Effector CD4-positive, alpha-beta T cell (primary cell): ENCODE measurements at places on chromosomes 11 and 22.
A peak's percentile ranks its signal among the peaks of the same experiment; 100 is the strongest.

GRCh38 chr11:101082813-101083212 lies 46.8 kb downstream of the PGR start:
- DNase-seq = no peak

DNA sequence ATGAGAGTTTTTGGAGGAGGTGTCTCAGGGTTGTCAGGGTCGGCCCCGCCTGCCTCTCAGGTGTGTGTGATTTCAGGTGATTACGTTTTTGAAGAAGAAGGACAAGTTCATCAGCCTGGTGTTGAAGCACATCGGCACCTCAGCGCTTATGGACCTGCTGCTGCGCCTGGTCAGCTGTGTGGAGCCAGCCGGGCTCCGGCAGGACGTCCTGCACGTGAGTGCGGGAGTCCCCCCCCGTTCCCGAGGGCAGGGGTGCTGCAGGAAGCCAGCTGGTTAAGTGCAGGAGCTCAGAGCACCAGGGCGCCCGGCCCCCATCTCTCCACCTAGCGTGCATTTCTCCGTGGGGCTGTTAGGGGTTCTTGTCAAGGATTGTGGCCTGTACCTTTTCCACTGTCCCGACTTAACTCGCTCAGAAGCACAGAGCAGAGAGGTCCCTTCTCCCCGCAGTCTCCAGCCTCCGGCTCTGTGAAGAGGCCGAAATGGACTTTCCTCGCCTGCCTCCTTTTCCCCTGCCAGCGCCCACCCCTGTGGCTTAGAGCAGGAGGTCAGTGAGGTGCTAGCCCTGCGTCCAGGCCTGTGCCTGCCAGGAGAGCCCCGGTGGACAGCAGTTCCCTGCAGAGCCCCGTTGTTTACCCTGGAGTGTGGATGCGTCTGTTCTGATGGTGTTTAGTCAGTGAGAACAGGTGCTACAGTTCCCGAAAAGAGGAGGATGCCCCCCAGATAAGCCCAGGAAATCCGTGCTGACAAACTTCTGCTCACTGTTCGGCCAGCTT lies 60.2 kb downstream of the SBF1 start:
- no peak for DNase-seq

DNA sequence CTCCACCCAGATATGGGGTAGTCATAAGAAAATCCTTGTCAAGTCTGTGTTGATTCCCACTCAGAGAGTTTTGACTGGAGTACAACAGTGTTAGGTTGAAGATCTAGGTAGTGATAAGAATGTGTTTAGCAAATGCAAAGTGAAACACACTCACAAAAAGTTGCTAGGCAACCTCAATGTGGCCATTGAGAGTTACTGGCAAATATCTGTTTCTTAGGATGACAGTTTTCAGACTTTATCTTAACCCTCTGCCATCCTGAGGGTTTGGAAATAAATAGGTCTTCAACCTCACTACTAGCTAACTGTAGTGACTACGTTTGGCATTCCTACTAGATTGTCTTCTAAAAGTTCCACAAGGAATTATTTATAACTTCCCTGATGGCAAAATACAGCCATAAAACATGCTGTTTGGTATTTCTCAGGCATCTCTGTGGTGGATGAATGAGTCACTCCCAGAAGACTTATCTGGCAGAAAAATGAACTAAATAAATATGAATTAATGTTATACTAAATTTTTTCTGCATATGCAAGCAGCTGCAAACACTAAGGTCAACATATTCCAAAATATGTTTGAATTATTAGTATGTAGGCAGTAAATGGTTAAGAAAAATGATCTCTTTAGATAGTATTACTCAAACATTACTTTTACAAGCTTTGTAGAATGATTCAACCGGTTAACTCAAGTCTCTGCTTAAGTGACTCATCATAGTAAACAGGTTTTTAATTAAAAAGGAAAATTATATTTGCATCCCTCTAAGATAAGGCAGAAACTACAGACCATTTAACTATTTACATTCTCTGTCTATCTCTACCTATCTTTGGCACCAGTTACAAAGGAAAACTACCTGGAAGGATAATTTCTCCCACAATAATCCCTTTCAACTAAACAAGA lies 17.1 kb upstream of the SYTL2 start:
- DNase-seq = peak; percentile 14

DNA sequence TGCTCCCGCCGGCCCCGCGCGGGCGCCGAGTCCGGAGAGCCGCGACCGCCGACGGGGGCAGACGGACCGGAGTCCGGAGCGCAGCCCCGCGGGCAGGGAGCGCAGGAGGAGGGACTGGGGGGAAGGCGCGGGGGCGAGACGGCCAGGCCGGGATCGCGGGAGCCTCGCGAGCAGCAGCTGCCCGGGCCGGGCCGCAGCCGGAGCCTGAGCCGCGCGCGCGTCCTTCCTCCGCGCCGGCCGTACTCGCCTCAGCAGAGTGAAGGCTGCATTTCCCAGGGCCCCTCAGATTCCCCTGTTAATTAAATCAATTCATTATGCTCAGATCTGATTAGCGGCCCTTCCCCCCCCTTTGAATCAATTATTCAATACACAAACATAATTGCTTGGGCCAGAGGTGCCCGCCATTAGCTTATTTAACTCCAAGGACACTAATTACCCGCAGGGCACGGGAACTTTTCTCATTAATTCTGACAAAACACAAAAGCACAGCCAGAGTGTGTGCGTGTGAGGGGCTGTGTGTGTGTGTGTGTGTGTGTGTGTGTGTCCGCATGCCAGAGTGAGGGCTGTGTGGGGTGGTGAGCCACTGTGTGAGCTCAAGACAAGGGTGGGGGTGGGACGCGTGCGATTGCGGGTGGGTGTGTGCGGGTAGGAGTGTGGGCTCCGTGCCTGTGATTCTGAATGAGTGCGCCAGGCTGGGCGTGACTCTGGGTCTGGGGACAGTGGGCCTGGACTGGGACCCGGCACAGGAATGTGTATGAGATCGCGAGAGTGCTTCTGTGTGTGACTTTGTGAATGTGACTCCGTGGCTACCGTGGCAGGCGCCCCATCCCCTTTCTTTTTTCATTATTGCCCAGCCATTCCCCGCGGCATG lies 5.1 kb upstream of the LMO1 start:
- no peak for DNase-seq

GRCh38 chr11:114140826-114141225 lies 81.3 kb downstream of the ZBTB16 start:
- no peak for DNase-seq

DNA sequence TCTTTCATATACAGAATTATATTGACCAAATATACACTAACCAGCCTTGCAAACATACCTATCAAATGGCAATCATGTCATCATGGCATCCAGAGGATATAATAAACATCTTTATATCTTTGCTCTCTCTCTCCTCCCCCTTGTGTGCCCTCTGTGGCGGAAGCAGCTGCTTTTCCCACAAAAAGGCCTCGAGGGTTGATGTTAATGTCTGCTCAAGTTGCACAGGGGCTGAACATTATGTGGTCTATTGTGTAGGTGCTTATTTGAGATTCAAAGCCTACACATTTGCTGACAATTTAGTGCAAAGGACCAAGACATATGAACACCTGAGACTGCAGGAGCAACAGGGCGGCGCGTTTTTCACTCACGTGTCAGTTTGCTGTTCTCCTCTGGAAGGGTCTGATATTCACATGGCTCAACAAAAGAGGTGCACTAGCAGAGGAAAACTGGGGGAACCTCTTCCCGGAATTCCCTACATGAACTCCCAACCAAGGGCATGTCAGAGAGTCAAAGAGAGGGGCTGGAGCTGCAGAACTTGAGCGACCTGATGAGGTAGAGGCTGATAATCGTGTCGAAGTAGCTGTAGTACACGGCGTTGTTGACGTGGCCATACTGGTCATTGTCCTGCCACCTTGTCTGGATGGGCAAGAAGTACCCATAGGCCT lies 138.8 kb downstream of the RCN1 start:
- no peak for DNase-seq

GRCh38 chr11:86812981-86813380 lies 12.6 kb downstream of the PRSS23 start:
- DNase-seq = no peak

- no peak for DNase-seq
Measured at GRCh38 chr22:39546889-39547586, 14.5 kb upstream of the RPS19BP1 start.

DNA sequence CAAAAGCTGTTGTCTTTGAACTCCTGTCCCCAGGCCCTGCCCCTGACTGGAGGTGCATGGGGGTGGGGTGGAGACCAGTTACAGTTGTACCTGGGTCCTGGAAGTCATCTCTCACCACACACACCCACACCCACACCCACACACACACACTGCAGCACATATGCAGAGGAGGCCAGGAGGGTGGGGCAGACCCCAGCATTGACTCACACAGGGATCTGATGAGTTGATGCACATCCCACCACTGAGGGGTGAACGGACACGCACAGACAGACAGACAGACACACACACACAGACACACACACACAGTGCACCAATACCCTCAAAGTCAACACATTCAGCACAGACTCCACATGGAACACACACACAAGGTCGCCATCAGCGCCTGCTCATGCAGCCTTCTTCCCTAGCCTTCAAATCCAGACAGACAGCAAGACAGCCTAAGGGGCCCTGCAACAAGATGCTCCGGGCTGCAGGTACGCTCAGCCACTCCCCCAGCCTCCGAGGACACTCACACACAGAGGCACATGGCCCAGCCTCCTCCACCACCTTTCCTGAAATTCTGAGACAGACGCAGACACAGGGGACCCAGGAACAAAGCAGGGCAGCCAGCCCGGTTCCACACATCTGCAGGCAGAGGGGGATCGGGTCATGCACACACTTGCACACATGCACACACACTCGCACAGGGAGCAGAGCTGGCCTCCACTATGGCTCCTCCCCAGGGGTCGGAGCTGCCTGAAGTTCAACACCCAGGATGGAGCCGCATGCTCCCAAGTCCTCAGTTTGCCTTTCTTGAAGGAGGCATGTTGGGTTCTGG lies 26.5 kb downstream of the SYT7 start:
- DNase-seq = no peak
